WERI-Rb-1 (cell line): ENCODE measurements at places on chromosomes 12 and 14.

DNA sequence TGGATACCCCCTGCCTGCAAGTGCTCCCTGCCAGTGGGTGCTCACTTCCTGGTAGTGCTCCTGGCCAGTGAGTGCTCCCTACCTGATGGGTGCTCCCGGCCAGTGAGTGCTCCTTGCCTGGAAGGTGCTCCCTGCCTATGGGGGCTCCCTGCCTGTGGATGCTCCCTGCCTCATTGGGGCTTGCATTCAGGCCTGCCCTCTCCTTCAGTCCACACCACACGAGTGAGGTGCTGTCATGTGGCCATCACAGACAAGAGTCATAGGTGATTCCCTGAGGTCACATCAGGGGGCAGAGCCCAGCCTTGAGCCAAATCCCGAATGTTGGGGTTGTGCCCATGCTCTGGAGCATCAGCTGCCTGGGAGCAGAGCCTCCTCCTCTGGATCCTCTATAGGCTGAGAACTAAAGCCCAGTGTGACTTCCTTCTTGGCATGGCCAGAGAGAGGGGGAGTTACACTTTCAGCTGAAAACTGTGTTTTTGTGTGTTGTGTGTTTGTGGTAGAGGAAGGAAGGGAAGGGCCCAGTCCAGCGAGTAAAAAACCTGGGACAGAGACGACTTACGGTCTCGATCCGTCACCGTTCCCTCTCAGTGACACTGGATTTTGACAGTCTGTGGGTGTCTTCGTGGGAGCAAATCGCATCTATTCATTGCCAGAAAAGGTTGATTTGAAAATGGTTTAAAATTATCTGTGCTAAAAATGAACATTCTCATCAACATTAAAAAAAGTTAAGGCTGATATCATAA is 136.0 kb downstream of the ADGRD1 start:
- DNase-seq = no peak

- no peak for DNase-seq
Measured at GRCh38 chr14:99990268-99991170, 74.7 kb upstream of the EVL start.

DNA sequence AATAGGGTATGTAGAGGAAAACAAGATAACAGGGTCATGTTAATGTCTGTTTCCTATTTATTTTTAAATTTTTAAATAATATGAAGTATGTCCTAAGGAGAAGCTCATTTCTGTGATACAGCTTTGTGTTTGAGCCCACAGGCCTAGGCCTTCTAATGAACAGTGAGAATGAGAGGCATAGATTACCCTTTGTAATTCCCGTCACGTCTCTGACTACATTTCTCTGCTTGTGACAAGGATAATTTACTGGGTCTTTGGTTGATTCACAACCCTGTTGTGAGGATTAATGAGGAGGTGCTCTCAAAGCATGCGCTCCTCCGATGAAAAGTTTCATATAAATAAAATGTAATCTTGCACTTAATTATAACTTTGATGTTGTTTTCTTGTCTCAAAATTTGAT is 56.1 kb downstream of the SYT10 start:
- DNase-seq = no peak

GRCh38 chr14:65723348-65723747 is 310.8 kb downstream of the FUT8 start:
- no peak for DNase-seq

DNA sequence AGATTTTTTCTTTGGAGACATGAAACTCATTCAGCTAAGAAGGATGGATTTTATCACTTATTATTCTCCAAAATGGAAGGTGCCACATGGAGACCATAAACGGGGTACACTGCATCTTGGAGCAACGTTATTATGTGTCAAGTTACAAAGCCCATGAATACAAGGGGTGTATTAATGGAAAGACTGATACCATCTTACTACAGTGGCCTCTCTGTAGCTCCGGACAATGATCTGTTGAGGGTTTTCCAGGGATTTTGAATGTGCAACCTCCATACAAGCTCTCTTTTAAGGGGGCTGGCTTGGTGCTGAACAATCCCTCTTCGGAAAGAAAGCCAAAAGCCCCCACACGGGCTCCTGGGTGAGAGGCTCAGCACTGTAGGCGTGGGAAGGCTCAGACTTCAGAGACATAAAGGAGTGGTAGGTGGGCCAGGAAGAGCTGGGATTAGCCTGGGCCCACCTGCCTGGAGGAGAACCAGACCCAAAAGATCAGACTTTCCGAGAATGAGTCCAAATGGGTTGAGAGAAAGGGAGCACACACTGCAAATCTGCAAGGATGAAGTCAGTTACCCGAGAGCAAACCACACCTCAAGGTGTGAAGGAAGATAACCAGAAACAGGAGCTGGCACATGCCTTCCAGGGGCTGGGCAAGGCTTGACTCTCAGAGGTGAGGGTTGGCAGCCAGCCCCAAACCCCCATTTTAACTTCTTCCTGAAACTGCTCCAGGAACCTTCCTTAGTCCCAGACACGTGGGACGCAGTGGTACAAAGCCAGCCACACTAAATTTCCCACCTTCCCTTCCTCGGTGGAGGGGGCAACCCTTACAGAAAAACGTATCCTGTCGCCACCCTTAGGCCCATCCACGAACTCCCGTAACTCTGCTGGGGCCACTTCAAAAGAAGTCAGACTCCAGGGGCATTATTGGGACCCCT is 1.5 kb downstream of the VPS37B start:
- no peak for DNase-seq

DNA sequence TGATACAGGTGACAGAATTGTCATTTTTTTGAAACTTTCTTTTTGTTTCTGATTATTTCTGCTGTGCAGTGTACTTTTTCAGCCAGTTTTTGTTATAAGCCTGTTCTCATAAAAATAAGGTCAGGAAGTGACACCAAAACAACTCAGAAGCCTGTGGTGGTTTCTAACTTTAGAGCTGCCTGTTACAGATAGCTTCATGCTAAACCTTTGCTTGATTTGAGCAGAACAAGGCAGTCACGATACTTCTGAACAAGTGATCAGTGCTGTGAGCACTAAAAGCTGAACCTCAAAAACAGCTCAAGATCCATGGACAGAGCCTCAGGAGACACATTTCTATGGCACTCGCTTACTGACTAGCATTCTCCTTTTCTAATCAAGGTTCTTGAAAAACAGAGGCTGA is 82.0 kb downstream of the PRKCH start:
- DNase-seq = no peak

GRCh38 chr14:34018125-34018524 is 67.3 kb upstream of the EGLN3 start:
- DNase-seq = no peak

GRCh38 chr14:23627961-23628360 is 8.2 kb upstream of the DHRS2 start:
- DNase-seq = no peak

DNA sequence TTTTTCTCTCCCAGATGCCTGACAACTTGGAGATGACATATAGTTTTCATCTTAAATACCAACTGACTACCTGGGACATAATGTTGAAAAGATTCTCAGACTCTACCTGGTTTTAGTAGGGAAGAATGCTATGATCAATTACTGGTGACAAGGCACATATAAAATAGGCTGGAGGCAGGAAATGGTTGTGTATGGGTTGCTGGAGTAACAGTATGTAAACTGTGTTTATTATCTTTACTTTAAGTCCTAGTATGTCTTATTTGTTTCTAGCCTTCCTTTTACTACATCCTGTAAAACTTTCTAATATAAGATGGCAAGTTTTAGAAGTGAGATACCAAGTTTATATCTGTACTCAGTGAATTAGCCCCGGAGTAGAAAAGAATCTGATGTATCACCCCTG is 98.1 kb downstream of the NUBPL start:
- no peak for DNase-seq

DNA sequence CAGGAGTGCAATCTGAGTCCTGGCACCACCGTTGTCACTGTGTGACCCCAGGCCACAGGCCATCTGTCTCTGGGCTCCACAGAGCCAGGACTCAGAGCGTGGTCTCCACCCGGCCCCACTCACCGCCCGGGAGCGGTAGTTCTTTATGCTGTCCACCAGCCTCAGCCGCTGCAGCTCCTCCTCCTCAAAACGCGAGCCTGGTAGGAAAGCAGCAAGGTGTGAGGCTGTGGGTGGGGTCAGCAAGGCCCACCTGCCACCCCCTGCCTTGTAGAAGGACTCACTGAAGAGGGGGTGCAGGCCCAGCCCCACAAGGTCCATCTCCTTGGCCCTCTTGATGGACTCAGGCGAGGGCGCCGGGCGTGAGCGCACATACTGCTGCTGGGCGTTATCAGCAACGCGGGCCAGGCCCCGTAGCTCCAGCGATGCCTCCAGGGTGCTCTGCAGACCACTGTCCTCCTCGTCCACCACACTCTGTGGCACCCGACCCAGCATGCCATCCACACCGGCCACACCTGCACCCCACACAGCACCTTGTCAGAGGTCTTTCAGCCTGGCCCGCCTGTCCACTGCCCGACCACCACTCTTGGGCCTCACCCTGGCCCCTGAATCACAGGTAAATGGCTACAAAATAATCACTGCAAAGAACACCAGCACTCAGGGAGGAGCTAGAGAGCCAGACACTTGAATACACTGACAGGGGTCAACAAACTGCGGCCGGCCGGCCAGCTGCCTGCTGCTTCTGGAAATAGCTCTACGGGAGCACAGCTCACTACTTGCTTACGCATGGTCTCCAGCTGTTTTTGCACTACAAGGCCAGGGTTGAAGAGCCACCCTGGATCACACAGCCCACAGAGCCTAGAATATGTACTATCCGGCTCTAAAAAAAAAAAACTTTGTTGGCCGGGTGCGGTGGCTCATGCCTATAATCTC is 16.3 kb downstream of the CFAP73 start:
- no peak for DNase-seq

GRCh38 chr14:41634286-41634685 is 27.6 kb downstream of the LRFN5 start:
- DNase-seq = no peak

DNA sequence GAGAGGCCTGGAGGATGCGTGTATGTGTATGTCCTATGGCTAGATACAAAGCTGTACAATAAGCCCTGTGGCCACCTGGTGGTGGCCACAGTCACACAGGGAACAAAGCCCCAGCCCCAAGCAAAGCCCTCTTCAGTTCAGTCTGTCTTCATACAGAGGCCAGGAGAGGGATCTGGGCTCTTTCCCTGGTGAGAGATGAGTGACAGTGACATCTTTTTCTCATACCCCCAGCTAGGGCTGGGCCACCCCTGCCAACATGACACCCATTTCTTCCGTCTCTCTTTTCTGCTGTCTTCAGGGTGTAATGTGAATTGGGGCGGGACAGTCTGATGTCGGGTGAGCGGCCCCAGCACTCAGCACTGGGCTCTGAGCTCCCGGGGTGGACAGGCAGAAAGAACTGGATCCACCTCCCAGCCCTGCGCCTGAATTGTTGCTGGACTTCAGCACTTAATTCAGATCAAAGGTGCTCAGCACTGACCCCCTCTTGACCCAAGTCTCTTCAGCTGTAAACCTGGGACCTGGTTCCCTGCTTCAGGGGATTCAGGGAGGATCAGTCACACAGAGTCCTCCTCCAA is 59.8 kb downstream of the SERPINA3 start:
- DNase-seq = no peak

DNA sequence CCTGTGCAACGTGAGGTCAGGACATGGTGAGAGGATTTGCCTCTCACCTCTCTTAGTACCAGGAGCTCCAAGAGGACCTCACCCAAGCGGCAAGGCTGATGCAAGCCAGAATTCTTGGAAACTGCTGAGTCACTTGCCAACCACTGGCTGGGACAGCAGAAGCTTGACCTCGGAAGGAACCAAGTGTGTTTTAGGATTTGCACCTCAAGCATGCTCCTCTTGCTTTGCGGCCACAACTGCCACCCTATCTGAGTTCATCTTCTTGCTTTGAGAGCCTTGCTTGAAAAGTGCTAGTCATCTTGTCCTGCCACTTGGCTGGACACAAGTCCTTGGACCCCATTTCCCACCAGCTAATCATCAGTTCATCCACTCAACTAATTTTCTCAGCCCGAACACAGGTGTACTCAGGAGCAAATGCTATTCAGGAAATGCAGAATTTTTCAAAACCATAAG is 195.8 kb downstream of the SLC25A21 start:
- no peak for DNase-seq

DNA sequence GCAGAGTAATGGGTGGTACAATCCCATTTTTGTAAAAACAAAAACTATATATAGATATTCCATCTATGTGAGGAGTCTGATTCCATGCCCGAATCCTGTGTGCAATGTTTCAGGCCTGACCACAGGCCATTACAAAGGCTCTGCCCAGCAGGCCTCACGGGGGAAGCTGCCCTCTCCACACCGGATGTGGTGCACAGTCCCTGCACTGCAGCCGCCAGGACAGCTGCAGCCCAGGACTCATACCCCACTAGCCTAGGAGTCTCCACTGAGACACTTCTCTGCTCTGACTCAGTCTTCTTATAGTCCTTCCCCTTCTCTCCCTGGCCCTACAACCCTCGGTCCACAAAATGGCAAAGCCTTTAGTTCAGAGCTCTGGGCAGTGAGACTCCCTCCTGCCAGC is 190.4 kb downstream of the PPM1H start:
- DNase-seq = no peak

- no peak for DNase-seq
Measured at GRCh38 chr12:87272851-87273250, 756.4 kb downstream of the C12orf50 start.

GRCh38 chr14:58239244-58240195 is 5.1 kb upstream of the PSMA3 start:
- DNase-seq = peak; percentile 49

GRCh38 chr12:95970905-95971304 is 25.2 kb downstream of the HAL start:
- no peak for DNase-seq
